Activated gamma-delta T cell (primary cell): ENCODE measurements at places on chromosomes 2 and 18.

DNA sequence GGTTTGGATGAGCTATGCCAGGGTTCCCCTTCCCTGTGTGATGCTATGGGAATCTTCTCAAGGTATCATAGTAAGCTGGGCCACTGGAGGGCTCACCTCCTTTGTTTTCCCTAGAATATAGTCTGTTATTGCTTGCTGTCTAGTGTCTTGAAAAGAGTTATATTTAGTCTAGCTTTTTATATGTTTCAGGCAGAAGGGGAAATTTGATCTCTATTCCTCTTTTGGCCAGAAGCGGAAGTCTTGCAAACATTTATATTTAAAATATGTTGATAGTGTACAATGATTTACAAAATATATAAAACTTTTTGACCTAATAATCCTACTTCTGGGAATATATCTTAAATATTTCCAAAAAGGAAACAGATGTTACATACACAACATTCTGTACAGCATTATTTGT lies 260.7 kb downstream of the FHOD3 start:
- no peak for DNase-seq

GRCh38 chr2:118112771-118113334 lies 24.6 kb downstream of the INSIG2 start:
- no peak for DNase-seq

- no peak for DNase-seq
Measured at GRCh38 chr2:30747206-30747605, 60.0 kb downstream of the CAPN13 start.

GRCh38 chr2:19868224-19868623 lies 33.6 kb downstream of the TTC32 start:
- no peak for DNase-seq

- no peak for DNase-seq
Measured at GRCh38 chr2:207617011-207617671, 8.1 kb downstream of the METTL21A start.

DNA sequence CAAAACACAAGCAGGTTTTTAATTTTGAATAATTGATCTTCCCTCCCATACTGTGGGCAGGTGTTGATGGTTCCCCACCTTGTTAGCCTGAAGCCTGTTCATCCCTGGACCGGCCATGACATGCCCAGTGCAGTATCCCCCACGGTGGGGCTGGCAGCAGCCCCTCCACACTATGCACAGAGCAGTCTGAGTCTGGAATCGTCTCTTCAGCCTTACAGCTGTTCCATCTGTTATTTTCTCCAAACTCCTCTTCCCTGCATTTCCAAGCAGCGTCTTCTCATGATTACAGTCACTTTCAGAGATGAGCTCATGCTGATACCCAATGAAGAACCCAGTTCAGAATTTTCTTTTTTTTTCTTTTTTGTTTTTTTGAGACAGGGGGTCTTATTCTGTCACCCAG lies 68.2 kb downstream of the ADI1 start:
- DNase-seq: no peak

DNA sequence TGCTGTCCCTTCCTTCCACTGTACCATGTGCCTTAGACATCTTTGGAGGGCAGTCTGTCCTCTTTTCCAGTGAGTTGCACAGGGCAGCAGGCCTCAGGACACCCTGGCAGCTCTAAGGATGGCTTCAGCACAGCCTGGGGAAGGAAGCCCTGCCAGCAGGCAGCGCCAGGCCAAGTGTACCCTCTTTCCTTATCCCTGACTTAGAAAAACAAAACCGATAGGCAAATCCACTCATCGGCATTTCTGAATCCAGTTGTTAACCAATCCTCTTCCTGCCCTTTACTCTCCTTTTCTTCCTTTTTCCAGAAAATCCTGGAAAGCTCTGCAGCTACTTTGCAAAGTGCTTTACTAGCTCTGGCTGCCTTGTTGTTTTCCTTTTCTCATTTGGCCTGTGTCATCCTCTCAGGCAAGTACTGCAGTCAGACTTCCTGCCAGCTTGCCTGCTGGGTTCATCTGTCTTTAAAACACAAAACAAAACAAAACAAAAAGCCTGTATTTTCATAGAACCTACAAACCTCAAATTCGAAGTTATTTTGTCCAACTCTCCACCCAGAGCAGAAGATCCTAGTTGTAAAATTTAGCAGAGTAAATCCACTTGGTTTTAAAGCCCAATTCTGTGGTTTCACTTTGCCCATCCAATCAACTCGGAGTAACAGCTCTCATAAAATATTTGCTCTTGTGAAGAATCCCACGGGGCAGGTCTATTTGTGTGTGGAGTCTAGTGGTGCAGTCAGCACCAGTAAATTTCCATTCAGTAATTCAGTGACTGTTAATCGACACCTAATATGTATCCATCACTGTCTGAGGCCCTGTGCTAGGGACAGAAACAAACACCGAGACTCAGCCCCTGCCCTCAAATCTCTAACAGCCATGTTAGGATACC lies 45.2 kb downstream of the PCBP1 start:
- DNase-seq: no peak
